ENCODE measurements at places on chromosomes 2 and 18. TPM values are rescaled to one million over a fixed set of nuclear protein-coding genes. Genes with fewer than 3 reads are reported as not detected.

DNA sequence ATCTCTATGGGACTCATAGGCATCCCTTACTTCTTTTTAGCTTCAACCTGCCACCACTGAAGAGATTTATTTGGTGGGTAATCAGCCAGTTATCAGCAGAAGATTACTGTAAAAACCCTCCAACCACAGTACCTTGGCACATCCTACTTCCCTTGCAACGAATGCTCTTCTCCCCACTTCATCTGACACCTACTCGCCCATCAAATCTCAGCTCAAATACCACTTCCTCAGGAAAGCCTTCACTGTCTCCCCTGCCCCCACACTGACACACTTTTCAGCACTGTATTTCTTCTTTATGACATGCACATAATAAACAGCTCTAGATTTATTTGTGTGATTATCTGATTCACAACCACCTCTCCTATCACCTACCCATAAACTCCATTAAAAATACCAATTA is 3.1 kb downstream of the KDSR start:
- no peak for DNase-seq

- DNase-seq = no peak
Observed at GRCh38 chr2:127359520-127359919, 28.3 kb downstream of the MAP3K2 start.

GRCh38 chr2:108910011-108910431 is 79.0 kb downstream of the EDAR start:
- DNase-seq = no peak

GRCh38 chr2:42060028-42060427 is 12.2 kb downstream of the PKDCC start:
- DNase-seq = no peak

FAP gene
- 6.9 TPM for total RNA-seq

CHRNG gene
- total RNA-seq = not detected

TEKT4 gene
- total RNA-seq = not detected
